ENCODE measurements at places on chromosomes 2 and 18.

DNA sequence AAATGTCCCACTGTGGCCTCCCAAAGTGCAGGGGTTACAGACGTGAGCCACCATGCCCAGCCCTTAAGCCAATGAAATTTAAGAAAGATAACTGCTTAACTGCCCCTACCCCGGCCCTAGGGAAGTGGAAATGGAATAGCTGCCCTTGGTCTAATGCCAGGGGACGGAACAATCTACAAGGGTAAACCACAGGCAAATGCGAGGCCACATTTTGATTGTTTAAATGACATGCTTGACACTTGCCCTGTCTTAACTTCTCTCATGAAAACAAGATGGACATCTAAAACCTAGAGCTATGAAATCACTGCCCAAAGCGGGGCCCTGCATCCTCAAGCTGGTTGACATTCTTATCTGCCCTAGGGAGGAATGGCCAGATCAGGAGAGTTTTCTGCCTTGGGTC, 5.5 kb upstream of the ITSN2 start:
- no peak for DNase-seq

GRCh38 chr2:141770530-141770929, 360.3 kb downstream of the LRP1B start:
- no peak for DNase-seq

- no peak for DNase-seq
Observed at GRCh38 chr2:52445686-52446085, 1321.9 kb upstream of the CHAC2 start.

DNA sequence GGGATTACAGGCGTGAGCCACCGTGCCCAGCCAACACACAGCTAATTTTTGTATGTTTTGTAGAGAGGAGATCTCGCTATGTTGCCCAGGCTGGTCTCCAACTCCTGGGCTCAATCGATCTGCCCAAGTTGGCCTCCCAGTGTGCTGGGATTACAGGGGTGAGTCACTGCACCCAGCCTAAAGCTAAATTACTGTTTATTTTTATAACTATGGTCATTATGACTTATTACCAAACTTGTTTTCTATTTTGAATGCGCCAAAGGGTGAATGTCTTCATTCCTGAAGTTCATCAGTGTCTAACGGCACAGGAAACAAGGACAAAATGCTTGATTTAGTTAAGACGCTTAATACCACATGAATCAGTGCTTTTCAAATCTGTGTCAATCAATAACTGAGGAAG, 38.9 kb upstream of the GREB1L start:
- no peak for DNase-seq

DNA sequence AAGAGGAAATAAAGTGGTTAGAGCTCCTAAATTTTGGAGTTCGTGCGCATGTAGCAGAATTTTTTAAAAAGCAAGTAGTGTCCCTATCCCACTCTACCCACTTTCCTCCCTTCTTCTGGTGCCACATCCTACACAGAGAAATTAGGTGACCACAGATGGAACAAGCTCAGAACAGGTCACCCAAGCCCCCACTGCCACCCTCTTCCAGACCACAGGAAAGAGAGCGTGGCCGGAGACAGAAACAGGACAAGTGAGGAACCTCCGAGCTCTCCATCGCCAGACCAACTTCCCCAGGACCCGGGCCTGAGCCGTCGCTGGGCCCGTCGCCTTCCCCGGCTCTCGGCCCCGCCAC, 433 bp downstream of the NPC1 start:
- DNase-seq = no peak

DNA sequence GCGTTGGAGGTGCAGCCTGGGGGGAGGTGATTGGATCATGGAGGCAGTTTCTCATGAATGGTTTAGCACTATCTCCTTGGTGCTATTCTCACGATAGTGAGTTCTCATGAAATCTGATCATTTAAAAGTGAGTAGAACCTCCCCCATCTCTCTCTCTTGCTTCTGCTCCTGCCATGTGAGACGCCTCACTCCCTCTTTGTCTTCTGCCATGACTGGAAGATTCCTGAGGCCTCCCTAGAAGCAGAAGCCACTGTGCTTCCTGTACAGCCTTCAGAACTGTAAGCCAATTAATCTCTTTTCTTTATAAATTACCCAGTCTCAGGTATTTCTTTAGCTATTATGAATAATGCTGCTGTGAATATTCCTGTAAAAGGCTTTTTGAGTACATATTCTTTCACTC, 52.9 kb downstream of the SERPINB7 start:
- no peak for DNase-seq

- no peak for DNase-seq
Observed at GRCh38 chr2:138676619-138677021, 103.6 kb downstream of the NXPH2 start.

DNA sequence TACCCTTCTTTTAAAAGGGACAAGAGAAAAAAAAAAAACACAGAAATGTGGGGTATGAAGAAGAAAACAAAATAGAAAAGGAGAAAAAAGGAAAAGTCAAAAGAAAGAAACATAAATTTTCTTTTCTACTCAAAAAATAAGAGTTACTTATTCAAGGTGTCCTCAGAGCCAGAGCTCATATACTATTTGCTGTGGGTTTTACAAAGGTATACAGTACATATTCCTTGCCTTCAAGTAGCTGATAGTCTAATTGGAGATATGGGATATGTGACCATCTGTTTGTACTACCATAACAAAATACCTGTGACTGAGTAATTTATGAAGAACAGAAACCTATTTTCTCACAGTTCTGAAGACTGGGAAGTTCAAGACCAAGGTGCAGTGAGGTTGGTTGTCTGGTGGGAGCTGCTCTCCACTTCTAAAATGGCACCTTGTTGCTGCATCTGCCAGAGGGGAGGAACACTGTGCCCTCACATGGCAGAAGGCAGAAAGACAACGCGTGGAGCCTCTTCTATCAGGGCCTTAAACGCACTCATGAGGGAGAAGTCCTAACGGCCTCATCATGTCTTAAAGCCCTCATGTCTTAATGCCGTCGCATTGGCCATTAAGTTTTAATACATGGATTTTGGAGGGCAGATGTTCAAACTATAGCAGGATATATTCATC, 33.9 kb downstream of the NBAS start:
- no peak for DNase-seq

- DNase-seq = no peak
Observed at GRCh38 chr18:4134700-4135099, 320.4 kb downstream of the DLGAP1 start.

GRCh38 chr2:180540761-180541160, 439.6 kb upstream of the UBE2E3 start:
- DNase-seq = no peak

- DNase-seq = no peak
Observed at GRCh38 chr2:221708902-221709301, 136.8 kb upstream of the EPHA4 start.

GRCh38 chr2:189821953-189822748, 37.9 kb downstream of the PMS1 start:
- DNase-seq = no peak

GRCh38 chr2:74290466-74291217, 52.6 kb downstream of the SLC4A5 start:
- peak; percentile 11 for DNase-seq

DNA sequence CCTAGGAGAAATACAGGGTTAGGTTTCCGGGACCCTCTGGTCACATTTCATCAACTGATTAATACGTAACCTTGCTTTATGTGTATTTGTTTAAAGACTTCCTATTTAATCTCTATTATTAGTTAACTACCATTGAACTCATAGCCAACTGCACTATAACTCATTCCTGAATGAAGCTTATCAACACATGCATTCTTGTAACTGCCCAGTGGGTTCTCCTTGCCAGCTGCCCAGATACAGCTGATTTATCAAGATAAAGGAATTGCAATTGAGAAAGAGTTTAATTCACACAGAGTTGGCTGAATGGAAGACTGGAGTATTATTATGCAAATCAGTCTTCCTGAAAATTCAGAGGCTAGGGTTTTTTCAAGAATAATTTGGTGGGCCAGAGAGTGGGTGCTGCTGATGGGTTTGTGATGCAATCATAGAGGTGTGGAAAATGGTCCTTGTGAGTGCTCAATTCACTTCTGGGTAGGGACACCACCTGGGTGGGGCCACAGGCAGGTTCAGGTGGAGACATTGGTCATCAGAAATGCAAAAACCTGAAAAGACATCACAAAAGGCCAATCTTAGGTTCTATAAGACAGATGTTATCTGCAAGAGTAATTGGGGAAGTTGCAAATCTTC, 21.1 kb upstream of the NOSTRIN start:
- DNase-seq = no peak

DNA sequence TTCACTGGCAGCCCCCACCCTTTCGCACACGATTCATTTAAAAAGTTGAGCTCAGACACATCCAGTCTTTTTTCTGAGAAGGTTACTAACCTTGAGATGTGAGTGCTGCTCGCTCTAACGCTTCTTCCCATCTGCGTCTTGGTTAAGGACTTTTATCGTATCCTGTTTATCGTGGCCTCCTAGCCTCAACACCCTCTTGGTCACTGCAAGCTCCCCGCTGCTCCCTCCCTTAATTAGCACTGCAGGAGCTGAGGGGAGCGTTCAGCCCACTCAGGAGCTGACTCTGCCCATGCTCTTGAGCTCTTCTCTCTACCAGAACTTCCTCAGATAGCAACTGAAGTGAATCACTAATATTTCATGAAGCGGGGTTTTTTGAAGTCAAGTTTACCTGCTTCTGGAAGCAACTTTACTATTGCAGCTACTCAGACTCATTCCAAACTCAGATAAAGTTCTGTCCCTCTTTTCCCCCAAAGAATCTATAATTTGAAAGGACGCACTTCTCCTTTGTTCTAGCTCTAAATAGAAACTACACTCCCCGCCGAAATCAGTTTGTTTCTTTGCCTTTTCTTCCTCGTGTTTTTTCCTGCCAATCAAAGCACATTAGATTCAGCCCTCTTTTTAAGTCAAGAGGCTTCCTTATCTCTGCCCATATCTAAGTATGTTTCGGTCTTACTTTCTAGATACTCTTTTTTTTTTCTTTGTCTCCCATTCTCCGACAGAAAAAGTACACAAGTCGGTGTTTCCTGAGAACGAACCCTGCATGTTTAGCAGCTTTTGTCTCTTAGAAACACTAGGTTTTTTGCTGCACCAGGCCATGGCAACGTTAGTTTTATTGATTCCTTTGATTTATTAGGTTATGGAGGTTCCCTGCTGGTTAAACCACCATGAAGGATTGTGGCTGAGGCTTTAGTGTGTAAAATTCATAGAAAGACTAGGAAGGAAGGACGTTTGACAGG, 9.3 kb upstream of the CD226 start:
- DNase-seq = no peak

- peak; percentile 95 for DNase-seq
Observed at GRCh38 chr2:45009303-45009927, at the start of gene SIX2. TSS of gene SIX2 (minus strand) at chr2:45009452. CDS start at chr2:45009110, 342 bp downstream.

- no peak for DNase-seq
Observed at GRCh38 chr2:211401328-211401727, 844.9 kb downstream of the CPS1 start.

- DNase-seq = no peak
Observed at GRCh38 chr2:159903443-159904126, 105.6 kb upstream of the CD302 start.

DNA sequence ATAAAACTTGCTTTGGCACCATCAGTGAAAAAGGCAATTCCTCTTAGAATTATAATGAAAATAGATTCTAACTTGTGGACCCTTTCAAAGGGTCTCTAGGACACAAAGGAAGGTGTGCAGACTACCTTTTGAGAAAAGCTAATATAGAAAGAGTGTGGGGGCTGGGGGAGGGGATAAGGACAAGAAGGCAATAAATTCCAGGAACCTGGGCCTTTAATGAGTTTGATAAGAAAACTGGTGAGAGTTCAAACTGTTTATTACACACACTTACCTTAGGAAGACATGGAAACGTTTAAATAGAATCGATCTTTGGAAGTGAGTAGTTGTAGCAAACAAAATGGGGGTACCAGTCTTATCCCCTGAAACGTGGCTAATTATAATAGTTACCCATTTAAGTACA, 39.6 kb upstream of the PGAP1 start:
- no peak for DNase-seq

DNA sequence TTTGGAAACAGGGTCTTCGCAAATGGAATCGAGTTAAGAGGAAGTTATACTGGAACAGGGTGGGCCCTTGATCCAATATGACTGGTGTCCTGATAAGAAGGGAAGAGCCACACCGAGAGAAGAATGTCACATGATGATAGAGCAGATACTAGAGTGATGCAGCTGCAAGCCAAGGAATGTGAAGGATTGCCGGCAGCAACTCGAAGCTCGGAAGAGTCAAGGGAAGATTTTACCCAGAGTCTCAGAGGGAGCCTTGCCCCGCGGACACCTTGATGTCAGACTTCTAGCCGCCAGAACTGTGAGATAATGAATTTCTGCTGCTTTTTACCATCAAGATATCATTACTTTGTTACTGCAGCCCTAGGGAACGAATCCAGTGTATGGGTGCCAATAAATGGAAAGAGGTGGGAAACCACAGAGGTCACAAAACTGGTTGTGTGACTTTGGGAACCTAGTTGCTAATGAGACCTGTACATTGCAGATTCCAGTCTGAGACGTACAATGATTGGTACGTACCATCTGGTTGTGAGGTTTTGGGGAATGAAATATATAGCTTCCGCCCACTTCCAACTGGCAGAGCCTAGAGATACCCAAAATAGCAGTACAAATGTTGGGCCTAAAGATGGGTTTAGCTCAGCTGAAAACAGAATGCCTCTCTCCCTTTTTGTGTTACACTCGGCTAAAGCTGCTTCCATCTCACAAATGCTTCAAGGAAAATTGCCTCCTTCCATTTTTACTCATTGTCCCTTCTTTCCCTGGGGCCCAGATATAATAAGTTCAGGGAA, 28.6 kb upstream of the VWA3B start:
- no peak for DNase-seq

- no peak for DNase-seq
Observed at GRCh38 chr2:185689906-185690539, 48.6 kb upstream of the FSIP2 start.

GRCh38 chr2:205712508-205712907, 30.2 kb downstream of the NRP2 start:
- DNase-seq = no peak

- DNase-seq = peak; percentile 46
Observed at GRCh38 chr18:13232971-13233786, 14.6 kb downstream of the LDLRAD4 start.

GRCh38 chr2:101815154-101815553, 117.6 kb downstream of the MAP4K4 start:
- DNase-seq = peak; percentile 9

DNA sequence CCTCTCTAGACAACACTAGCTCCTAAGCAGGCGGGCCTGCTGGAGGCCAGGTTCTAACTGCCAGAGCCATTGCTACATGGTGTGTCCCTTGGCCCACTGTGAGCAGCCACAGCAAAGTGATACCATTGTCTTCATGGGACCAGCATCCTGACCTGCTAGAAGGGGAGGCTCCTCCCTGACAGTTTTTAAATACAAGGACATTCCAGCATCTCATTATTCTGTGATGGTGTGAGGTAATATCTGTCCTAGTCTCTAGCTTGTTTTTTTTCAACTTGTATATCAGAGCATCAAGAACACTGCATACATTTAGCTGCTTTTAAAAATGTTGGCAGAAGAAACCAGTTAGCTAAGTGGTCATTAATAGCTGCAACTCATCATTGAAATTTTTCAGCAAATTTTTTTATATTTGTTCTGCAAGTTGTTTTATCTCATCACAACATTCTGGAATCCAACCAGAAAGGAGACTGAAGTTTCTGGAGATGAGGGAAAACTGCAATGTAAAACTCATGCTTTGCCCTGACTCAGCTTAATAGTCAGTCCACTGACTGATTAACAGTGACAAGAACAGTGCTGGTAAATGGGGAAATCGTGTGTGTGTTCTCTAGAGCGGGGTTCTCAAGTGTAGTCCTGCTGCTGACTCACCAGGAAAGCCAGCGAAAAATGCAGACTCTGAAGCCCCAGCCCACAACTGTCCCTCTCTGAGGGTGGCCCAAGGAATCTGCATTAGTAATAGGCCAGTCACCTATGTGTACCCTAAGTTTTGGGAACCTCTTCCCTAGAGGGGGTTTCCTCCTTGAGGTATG, 17.8 kb downstream of the MAPRE3 start:
- DNase-seq = no peak

GRCh38 chr2:50225021-50225928, 806.7 kb downstream of the NRXN1 start:
- no peak for DNase-seq

Measured in NCI-H510A treated with DMSO at 0.1 percent for 48 hours (cell line).